Activated CD4-positive, alpha-beta T cell treated with anti-CD3 and anti-CD28 coated beads, Interleukin-2, Interleukin-4, amounts not matched to agents 100 ng/mL and 50 ng/mL, durations not matched to agents 16 hours and 8 hours (primary cell): ENCODE measurements at places on chromosomes 7 and 10.

- DNase-seq, result no peak
Measured at GRCh38 chr7:134046594-134047128, 80.5 kb upstream of the LRGUK start.

DNA sequence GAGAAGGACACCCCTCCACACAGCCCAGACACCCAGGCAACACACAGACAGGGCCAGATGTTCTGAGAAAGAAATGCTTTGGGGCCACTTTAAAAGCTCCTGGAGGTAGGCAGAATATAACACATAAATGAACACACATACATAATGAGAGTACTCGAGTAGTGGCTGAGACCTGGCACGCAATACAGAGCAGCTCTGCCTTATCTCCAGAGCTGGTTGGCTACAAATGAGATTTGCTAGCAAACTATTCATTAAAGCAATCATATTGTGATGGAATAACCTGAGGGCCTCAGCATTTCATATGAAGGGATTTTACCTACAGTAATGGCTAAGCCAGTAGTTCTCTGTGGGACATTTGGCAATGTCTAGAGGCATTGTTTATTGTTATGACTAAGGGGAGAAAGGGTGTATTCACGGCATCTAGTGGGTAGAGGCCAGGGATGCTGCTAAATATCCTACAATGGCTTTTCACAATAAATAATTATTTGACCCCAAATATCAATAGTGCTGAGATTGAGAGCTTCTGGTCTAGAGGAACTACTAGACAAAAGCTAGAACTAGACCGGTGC lies 5.5 kb upstream of the IMPDH1 start:
- DNase-seq, result no peak

DNA sequence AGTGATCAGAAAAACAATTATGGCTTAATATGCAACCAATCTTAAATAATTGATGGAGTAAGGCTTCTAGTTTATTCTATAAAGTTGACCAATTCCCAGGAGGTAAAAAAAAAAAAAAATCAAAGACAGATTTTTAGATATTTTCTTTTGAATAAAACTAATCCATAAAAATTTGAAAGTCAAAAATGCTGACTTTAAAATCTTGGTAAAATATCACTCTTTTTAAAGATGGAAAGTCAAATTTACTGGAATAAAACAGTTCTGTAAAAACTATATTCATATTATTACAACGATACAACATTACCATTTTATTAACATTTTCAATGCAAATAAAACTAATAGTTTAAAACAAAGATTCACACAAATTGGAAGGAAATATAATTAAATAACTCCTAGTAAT lies 5.4 kb downstream of the RELN start:
- no peak for DNase-seq

DNA sequence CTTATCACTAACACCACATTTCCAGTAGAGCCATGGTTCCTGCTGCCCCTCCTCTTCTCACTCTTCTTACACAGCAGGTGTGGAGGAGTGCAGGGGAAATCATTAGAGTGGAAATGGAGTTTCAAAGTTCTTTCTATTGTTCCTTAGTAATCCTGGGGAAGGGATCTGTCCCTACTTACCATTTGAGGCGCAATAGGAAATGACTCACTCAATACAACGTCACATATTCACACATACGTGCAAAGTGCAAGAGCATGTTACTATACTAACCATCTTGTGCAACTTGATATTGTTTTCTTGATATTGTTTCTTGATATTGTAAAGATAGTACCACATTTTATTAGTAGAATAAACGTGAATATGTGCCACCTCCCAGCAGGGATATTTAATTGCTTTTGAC lies 1010.2 kb downstream of the DNAJB9 start:
- no peak for DNase-seq

DNA sequence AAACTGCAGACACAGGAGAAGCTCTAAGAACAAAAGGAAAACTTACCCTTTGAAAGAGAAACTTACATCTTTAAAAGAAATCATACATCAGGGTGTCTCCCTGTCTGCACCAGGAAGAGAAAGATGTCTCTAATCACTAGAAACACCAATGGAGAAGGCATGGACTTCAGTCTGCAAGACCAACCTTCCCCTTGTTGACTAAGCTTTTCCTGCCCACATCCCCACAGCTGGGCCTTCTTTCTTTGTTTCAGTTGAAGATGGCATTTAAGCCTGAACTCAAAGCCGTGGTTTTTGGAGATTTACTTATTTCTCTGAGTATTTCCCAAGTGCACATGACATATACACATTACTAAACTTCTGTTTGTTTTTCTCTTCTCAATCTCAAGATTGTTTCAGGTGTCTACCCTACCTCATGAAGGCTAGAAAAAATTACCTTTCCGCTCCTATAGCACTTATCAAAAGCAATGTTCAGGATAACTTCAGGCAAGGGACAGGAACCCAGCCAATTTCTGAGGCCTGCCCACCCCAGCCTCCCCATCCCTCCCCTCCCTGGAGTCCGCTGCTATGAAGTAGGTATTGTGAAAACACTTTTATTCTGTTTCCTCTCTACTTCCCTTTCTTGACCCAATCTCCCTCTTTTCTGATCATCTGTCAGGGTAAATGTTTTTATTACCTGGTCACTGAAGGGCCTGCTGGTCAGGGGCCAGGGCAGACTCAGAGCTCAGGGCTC lies 2.8 kb upstream of the SLC29A3 start:
- DNase-seq, result no peak

- no peak for DNase-seq
Measured at GRCh38 chr7:1696671-1697498, 26.8 kb downstream of the ELFN1 start.

- no peak for DNase-seq
Measured at GRCh38 chr10:70571636-70572439, 30.7 kb downstream of the PRF1 start.

GRCh38 chr7:50534690-50535290 lies 30.4 kb downstream of the DDC start:
- DNase-seq, result peak; percentile 72

DNA sequence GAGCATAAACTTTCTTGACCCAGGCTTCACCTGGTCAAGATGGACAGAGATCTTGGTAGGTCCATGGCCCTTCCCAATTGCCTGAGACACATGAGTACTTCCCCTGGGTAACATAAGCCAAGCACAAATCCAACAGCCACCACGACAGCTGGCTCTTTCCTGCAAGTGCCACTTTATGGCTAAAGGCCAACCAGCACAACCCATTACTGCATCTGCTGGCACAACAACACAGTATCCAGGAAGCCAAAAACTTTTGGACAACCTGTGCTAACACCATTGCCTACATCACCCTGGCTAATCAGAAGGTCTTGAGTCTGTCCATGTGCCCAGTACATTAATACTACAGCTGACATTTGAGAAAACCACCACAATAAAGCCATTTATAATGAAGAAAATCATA lies 548.0 kb upstream of the SEMA3D start:
- no peak for DNase-seq

DNA sequence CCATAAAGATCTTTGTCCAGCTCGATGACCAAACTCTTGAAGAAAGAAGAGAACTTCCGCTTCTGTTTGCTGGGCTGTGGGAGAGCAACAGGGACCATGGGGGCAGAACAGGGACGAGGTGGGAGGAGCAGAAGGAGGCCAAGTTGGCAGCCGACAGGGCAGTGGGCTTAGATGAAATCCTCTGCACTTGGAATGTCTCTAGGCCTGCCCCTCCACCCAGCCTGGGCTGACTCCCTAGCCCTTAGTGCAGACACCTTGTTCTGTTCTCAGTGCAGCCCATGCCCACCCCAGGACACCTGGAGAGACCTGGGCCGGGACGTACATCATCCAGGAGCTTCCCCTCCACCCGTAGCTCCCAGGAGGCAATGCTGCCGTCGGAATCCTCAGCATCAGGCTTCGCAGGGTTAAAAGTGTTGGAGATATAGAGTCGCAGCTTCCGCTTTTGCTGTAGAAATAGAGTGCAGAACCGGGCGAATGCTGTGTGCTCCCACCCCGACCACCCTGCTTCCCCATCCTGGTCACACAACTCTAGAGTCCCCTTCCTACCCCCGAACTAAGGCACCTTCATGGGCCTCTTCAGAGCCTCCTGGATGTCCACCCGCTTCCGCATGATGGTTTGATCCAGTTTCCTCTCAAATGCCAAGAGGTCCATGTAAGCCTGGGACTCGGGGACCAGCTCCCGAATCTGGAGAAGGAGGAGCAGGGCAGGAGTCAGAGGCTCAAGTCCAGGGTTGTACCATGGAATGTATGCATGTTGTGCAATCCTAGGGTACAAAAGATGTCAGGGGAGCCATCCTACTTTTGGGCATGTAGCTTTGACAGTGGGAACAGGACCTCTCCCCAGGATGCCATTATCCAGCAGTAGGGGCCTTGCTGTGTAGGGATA lies 6.1 kb downstream of the SMARCD3 start:
- DNase-seq, result no peak

GRCh38 chr10:118960157-118961090 lies 69.1 kb upstream of the NANOS1 start:
- DNase-seq, result no peak
